Kasumi-1 (cell line): ENCODE measurements at places on chromosomes 12 and 14.

DNA sequence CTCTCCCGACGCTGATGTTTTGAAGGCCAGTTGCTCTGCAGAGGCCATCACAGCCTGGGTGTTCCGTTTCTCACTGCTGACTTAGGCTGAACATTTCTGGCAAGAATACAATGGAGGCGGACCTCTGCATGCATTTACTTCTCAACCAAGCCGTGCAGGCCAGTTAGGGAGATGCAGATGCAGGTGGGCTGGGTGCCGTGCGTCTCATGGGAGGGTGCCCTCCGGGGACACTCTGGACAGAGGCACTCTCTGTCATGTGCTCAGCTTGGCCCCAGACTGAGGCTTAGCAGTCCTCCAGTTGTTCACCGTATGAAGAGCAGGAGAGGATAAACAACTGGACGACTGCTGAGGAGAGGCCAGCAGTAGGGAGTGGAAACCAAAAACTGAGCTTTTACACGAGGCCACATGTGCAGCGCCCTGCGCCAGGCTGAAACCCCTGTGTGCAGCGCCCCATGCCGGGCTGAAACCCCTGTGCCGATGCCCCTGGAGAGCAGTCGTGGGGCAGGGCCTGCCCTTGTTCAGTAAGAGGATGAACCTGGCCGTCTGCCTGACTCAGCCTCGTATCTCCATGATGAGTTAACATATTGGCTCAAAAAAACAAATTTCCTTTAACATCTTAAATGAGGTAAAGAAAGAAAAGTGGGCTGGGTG is 32.3 kb downstream of the DDX51 start:
- DNase-seq: no peak

DNA sequence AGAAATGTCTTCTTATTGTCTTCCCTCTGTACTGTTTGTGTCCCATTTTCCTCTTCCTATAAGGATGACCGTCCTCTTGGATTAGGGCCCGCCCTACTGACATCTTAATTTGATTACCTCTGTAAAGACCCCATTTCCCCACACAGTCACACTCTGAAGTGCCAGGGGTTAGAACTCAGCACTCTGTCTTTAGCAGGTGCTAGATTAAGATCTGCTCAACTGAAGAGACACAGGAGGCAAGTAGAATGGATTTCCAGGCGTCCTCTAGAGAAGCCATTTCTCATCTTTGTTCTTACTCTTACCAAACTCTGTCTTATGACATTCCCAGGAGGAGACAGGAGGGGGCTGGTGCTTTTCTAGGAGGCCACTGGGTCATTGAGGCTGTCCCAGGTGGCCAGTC is 50.8 kb downstream of the VCPKMT start:
- DNase-seq: no peak

GRCh38 chr12:43277651-43278540 is 274.1 kb downstream of the ADAMTS20 start:
- no peak for DNase-seq

DNA sequence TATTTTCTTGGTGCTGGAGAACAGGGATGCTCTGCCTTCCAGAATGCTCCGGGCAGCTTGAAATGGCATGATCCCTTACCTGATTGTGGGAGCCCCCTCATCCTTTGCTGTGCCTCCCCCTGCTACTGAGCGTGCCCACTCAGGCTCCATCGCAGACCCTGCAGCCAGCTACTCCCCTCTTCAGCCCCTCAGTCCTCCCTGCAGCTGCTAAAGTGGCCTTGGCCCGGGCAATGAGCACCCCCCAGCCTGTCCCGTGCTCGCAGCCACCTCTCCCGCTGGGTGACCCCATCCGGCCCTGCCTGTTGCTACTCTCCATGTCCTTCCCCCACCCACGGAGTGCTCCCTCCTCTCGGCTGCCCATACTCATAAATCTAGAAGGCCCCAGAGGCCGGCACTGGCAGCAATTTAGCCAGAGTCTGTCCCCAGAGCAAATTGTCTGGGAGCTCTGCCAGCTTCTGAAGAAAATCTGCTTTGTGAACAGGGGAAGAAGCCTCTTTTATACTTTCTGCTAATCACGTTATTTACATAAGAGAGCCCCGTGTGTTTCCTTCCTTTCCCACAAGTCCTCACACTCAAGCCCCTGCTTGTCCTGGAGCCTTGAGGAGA is 143.7 kb upstream of the FRMD6 start:
- no peak for DNase-seq

DNA sequence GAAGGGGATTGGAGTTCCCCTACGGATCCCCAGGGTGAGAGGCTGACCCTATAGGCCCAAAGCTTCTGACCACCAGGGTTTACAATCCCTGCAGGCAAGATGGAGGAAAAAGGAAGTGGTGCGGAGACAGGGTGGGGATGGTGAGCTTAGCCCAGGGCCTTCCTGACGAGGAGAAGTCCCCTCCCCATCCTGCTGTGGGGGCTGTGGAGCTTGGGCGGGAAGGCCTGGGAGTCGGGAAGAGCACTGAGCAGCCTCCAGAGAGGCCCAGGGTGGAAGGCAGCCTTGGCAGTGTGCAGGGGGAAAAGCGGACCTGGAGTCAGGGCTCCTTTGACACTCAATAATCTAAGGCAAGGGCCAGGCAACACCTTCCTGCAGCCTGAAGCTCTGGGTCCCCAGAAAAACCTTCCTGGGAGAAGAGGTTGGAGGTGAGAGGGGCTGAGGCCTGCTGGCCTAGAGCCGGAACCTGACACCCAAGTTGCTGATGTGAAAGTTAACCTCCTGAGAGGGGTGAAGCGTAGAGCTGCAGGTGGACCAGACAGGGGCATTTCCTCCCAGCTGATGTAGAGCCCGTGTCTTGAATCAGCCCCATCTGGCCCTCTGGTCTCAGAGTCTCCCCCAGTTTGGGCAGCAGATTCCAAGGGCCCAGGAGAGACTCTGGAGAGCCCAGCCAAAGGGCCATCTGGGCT is 6.0 kb downstream of the HDAC7 start:
- DNase-seq: peak; percentile 74

GRCh38 chr14:76904100-76904739 is 78.0 kb downstream of the LRRC74A start:
- DNase-seq: no peak

GRCh38 chr12:125773033-125773640 is 707.9 kb downstream of the AACS start:
- DNase-seq: no peak

DNA sequence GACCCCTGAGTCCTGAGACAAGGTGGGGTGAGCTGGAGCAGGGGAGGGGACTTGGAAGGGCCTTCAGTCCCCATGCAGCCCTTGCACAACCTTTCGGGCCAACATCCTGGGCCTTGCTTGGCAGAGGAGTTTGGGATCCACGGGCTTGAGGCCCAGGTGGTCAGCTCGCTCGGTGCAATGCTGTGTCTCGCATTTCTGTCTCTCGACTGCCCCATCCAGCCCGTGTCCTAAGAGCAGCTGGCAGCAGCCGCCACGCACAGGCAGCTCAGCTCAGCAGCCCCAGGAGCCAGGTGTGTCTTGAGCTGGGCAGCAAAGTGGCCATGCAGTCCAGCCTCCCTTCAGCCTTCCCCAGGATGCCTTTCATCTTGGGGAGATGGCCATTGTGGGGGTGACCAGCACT is 10.8 kb downstream of the PACS2 start:
- no peak for DNase-seq

DNA sequence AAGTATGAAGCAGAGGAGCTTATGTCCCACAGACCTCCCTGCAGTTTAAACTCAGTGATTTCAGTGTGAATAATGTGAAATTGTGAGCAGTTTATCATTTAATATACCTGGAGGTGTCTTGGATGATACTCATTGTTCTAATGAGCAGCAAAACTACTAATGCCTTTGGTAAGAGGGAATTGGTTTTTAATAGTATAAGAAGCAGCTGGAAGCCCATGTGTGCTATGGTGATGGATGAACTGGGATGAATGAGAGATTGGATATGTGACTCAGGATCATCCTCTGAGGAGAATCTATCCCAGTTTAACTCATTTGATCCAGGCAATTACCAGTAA is 7.1 kb upstream of the CCDC184 start:
- DNase-seq: no peak

DNA sequence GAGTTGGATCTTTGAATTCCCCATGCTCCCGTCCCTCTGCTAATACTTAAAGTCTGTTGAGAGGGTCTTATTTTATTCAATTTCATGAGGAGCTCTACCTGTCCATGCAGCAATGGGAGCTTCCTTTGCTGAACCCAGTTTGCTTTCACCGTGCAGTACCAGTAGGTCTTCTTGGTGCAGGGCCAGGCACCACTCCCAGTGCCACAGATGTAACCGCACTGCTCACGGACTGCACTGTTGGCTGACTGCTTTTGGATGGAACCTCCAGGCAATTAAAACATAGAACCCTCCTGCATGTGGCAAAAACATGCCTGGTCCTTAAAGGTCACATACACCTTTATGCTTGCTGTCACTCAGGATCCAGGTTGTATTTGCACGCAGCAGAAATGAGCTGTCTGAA is 9.3 kb upstream of the CABP1 start:
- DNase-seq: no peak

DNA sequence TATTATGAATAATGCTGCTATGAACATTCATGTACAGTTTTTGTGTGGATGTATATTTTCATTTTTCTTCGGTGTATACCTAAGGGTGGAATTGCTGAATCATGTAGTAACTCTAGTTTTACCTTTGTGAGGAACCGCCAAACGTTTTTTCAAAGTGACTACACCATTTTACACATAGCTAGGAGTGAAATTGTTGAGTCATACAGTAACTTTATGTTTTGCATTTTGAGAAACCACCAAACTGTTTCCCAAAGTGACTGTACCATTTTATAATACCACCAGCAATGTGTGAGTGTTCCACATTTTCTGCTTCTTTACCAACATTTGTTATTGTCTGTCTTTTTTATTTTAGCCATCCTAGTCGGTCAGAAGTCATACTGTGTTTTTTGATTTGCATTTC is 3.1 kb upstream of the TPH2 start:
- no peak for DNase-seq

GRCh38 chr12:92299344-92299743 is 153.7 kb upstream of the BTG1 start:
- no peak for DNase-seq

DNA sequence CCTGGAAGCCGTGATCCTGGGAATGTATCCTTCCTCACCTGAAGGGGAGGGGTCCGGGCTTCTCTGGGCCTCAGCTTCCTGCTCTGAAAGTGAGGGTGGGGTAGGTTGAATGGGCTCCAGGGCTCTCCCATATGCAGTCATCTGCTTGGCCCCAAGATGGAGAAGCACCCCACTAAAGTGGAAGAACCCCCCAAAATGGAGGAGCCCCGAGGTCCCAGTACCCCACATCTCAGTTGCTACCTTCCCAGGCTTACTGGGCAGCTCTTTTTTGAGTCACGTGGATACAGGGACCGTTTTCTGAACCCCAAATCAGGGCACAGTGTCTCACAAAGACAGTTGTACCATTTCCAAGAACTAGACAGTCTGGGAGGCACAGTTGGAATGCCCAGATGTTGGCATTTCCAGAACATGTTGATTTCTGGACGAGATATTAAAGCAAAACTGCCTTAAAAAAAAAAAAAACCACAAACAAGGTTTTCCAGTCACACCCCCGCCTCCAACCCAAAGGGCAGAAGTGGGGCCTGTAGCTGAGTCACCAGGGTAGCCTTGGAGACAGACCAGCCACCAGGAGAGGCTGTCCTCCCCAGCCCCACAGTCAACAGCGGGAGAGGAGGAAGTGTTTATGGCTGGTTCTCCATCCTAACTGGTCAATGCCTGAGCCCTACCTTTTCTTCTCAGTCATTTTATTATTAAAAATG is 12.1 kb downstream of the VASH1 start:
- DNase-seq: peak; percentile 80

DNA sequence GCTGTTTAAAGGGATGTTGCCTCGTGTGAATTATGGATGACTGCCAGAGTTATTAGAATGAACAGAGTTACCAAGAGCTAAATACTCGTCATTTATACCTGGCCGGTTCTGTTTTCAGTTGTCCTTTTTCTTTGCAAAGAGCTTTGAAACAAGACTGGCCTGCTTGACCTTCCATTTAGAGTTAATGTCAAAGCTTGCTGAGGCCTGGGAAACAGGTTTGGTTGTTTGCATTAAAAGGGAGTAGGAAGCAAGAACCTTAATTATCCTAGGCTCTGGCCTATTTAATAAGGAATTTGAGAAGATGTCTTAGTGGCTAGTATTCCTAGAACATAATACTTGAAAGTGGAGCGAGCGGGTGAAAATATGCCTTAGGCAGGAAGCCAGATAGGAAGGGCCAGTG is 233.3 kb downstream of the CACNA1C start:
- no peak for DNase-seq

DNA sequence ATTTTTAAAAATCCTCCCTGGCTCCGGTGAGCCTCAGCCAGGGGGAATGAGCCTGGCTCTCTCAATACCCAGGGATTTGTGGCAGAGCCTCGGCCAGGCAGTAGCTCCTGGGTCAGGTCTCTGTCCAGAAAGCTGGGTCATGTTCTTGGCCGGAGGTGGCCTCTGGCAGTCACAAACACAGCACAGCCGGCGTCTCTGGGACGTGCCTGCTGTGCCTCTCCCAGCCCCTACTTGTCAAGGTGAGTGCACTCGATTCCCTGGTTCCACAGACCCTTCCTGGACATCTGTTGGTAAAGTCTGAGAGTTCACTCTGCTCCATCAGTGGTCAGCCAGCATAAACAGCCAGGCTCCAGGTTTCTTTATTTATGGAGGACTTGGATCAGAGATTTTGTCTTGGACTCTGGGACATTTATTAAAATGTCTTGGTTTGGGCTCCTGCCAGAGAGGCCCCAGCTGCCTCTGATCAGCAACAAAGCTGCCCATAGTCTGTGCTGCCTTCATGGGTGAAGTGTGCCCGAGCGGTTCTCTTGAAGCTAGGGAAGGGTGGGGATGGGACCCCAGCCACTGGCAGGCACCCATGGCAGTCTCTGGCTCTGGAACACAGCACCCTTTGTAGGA is 56.7 kb downstream of the DGLUCY start:
- no peak for DNase-seq

DNA sequence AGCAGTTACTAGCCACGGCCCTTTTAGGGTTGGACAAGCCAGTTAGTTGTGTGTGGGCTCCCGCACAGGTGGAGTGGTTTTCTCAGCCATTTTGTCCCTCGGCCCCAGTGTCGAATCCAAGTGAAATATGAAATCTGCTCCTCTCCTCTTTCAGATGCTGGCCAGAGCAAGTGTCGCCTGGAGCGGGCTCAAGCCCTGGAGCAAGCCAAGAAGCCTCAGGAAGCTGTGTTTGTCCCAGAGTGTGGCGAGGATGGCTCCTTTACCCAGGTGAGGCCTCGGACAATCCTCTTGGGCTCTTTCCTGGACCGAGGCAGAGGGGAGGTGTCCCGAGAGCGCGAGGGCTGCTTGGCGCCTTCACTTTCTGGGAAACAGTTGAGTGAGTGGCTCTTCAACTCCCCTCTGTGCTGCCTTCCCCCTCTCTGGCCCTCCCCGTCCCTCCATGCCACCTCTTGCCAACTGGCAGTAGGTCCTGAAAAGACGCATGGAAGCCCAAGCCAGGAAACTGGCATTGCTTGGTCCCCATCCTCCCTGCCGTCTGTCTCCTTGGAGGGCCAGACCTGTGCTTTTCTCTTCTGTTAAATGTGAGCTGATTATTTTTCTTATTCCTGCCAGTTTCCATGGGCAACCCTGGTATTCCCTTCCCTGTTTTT is 74.2 kb downstream of the SMOC1 start:
- DNase-seq: no peak

DNA sequence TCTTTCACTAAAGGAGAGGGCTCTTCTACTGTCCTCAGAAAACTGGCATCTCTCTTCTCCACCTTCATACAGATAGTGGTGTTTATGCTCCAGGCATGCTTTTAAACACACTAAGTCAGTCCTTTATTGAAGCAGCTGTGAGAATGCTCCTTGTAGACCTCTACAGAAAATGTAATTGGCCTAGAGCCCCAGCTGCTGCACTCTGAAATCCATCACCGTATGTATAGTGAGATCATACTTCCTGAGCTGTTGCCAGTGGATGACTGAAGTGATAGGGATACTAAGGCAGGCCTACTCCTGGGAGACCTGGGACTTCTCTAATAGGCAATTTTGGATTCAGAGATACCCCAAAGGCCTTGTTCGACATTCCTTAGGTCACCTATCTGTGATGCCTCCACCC is 535.4 kb downstream of the RPS29 start:
- no peak for DNase-seq
